ENCODE measurements at places on chromosomes 6 and 20.

DNA sequence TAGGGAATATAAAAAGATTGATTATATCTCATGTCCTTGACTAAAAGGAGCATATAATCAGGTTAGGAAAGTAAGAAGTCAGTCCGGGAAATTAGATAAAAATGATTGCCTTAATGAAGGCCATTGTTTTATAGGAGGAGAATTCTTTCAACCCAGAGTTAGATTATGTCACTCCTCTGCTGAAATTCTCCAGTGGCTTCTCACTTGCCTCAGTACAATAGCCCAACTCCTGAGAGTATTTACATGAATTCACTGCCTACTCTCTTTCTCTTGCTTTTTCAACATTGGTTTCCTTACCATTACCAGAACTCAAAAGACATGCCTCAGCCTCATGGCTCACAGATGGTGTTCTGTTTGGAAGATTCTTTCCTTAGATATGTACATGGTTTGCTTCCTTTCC lies 114.9 kb downstream of the EPHA7 start:
- DNase-seq: no peak

GRCh38 chr6:49563006-49563886 lies 12.8 kb downstream of the C6orf141 start:
- DNase-seq: no peak

- no peak for DNase-seq
Measured at GRCh38 chr6:81759782-81760181, 7.3 kb upstream of the TENT5A start.

DNA sequence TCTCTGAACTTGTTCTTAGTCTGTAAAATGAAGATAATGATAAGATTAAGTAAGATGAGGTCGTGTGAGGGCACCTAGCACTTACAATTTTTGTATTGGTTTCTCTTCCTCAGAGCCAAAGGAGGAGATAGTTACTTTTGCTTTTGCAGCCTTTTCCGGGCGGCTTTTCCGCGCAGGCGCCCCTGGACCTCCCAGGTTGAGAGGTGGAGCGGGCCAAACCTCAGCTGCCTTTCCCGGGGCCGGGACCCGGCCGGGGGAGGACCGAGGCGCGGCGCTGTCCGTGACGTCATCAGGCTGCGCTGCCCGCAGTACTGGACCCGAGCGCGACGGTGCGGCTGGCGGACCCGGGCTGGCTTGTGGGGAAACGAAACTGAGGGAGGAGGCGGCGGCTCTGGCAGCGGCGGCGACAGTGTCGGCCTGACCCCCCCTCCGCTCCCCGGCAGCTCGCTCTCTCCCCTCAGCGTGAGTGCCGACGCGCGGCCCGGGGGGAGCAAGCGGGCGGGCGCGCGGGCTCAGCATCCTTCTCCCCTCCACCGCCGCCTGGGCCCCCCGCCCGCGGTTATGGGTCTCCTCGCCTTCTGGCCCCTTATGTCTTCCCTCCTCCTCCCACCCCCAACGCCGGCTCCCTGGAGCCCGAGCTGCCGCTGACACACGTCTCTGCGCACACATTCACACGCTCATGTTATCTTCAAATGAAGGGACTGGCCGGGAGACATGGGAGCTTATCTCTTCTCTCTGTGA lies at the start of gene CMTR1:
CMTR1 (plus strand) TSS at position 306 of the 741 bp plus-strand sequence. CDS start 2,409 bp downstream, outside the sequence.
- peak; percentile 79 for DNase-seq

GRCh38 chr6:170140129-170140528 lies 150.7 kb downstream of the DLL1 start:
- DNase-seq: no peak
